Esophagus squamous epithelium (tissue), 5 donors: ENCODE measurements at places on chromosomes 7 and 10.

DNA sequence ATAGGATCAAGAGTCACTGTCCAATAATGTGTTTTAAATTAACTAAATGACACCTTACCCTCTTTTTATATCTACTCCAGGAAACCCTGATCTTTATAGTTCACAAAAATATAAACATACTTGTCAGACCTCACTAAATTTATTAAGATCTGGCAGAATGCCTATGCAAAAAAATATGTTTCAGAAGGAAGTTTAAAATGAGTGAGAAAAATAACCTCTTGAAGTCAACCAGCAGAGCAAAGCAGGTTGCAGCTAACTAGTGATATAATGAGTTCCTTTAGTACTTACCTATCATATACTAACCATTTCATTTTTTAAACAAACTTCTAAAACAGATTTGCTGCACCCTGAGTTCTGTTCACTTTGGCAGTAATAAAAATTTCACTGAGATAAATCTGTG, 14.0 kb upstream of the HGF start:
- DNase-seq, result no peak

DNA sequence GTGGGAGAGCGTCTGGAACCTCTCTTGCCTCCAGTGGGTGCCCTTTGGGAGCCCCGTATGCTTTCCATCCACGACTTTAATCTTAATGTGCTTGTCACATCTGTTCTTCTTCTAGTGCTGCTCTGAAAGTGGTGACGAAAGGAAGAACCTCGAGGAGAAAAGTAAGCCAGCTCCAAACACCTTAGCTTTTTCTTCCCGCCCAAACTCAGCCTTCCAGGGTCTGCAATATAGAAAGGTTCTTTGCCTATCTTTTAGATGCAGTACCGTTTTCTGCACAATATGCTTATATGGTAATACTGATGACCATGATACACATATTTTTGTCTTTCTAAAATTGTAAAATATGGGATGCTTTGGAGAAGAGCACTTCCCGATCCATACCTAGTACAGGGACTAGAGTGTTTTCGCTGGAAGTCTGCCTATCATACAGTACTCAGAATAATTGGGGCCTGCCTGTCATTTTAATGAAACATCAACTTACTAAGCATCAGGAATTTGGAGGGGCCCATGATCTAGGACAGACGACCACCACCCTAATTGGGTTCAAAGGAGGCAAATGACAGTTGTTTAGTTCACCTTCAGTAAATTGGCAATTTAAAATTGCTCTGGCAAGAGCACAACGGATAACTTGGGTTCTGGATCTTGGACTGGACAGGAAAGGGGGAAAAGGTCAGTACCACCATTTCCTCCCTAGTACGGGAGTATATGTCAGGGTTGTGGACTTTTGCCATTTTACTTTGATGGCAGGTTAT, 884 bp downstream of the RINT1 start:
- no peak for DNase-seq

DNA sequence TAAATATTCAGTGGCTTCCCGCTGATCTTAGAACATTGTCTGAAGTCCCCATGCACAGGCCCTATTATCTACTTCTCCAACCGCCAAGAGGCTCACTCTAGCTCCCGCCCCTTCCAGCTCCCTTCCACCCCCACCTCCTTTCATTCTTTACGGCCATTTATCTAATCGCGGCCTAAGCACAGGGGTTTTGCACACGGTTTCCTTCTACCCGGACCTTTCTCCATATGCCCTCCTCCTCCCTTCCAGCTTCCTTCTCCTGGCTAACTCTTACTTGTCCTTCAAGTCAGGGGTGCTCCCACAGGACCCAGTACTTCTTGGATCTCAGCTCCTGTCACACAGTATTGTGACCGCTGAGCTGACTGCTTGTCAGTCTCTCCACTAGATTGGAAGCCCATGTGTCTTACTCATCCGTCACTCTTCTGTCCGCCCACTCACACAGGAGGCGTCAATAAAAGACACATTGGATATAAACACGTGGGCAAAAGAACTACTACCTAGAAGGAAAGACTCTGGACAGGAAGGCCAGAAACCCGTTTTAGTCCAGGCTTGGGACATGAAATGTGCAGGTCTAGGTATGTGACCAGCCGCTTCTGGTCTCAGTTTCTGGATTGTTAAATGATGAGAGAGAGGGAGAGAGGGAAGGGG, 20.2 kb upstream of the HPS1 start:
- no peak for DNase-seq

GRCh38 chr10:128400564-128400963, 274.3 kb upstream of the MKI67 start:
- no peak for DNase-seq

DNA sequence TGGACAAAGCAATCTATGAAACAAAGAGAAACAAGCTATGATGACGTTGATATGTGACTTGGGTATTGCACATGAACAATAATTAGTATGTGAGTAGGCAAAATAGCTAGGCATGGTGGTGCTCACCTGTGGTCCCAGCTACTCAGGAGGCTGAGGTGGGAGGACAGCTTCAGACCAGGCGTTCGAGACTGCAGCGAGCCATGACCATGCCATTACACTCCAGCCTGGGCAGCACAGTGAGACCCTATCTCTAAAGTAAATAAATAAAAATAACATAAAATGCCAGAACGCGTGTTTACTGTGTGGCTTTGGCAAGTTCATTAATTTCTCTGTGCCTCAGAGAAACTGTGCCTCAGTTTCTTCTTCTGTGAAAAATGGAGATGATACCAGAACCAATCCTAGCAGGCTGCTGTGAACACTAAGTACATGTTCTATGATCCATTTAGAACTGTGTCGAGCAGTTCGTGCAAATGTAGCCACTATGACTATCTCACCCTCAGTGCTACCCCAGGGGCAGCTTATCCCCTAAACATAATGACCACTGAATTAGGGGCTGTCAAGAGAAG, 9.3 kb upstream of the TNS3 start:
- DNase-seq, result no peak

GRCh38 chr10:93090619-93091018, 16.9 kb downstream of the CYP26A1 start:
- DNase-seq, result no peak

- DNase-seq, result no peak
These were observed 147.7 kb upstream of the SLC26A5 start for GRCh38 chr7:103593691-103594090.

- no peak for DNase-seq
These were observed 219.0 kb upstream of the MEOX2 start for GRCh38 chr7:15905251-15906040.

DNA sequence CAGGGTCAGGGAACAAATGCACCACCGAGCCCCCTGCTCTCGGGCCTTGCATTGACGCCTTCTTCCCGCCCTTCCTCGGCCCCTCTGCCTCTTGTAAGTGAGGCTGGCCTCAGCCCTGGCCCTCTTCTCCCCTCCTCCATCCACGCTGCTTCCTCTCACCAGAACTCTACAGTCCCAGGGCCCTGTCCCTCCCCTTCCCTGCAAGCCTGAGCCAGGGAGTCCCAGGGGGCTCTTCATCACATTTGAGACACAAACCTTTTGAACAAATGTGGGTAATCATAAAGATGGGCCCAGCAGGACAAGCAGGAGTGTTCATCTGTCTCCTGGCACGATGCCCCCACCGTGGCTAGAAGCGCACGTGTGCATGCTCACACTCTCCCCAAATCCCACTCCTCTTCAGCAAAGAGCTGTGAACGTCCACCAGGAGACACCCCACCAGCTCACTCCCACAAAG, 57.7 kb downstream of the SLIT1 start:
- no peak for DNase-seq

DNA sequence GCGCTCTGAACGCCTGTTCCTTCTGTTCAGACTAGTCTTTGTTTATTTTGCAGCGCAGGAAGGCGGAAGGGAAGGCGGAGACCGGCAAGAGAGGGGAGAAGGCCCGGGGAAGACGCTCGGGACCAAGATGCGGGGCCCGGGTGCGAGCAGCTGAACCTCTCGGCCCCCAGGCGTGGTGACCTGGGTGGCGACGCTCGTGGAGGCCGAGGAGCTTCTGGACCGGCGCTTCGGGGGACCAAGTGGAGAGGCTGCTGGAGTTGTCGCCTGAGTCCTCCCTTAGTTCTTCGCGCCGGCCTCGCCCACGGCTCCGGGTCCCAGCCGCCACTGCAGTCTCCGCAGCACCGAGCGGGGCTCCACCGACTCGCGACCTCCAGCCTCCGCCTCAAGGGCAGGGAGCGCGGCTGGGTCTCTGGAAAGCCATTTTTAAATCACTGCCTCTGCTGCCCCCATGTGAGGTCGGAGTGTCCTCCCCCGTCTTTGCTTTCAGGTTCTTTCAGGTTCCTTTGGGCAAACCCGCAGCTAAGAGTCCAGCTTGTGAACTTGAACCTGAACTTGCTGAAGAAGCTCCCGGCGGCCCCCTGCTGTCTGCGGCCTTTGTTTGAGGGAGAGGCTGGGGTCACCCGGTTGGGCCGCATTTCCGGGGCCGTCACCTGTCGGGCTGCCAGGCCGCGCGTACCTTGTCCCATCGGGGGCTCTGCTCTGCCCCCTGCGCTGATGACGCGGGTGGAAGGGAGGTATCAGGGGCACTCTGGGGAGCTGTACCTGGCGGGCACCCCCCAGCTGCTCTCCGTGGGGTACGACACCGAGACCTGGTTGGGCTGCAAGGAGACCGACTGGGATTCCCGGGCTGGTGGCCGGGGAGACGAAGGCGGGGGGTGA, 136.0 kb downstream of the KIF20B start:
- DNase-seq, result no peak

GRCh38 chr7:54960517-54960916, 58.3 kb upstream of the EGFR start:
- DNase-seq, result no peak

GRCh38 chr10:70064486-70064885, 11.8 kb downstream of the MACROH2A2 start:
- no peak for DNase-seq

DNA sequence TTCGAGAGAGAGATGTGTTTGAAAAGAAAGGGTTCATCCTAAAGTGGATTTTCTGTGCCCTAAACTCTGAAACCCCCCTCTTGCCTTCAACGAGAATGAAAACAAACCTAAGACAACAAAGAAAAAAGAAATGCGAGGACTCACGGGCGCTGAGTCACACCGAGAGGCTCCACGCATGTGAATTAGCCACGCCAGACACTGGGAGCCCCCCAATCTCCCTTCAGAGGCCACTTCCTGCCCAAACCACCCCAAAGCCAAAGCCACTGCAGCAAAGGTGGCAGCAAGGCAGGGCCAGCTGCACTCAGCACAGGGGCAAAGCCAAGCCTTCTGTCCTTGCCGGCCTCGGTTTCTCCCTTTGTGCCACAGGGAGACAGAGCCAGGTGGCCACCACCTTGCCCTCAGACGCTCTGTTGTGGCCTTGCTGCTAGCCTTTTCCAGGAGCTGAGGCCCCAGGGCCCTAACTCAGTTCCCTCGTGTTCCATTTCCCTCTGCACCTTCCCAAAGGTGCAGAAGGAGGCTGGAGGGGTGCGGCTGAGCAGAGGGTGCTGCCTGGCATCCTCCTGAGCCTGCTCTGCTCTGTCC, 93.3 kb downstream of the FAM53B start:
- no peak for DNase-seq

DNA sequence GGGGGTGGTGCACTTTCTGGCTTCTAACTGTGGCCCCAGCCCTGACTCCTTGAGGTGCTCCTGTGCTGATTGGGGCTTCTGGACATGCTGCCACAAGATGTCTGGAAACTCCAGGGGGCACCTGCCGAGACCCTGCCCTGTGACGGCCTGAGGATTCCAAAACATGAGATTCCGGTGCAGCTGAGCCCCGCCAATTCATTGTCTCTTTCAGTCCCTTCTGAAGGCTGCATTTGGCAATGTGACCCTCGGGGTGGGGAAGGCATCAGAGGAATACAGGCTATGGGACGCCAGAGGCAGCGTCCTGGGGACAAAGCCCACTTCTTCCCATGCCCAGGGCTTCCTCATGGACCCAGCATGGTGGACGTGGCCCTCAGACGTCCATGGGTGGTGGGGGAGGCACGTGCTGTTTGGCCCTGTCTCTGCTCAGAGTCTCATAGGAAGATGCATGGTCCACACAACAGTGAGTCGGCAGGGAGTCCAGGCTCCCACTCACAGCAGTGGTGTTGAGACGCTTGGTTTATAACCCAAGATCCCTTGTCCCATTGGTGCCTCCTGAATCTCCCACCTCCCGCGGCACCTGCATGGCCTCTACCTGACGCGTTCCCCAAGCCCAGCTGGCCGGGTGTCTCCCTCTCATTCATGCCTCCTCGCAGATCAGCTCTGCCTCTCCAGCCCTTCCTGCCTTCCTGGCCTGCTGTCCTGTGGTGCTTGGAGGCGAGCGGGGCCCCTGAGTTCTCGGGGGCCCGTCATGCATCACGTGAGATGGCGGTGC, 129.9 kb downstream of the WDR37 start:
- DNase-seq, result no peak

DNA sequence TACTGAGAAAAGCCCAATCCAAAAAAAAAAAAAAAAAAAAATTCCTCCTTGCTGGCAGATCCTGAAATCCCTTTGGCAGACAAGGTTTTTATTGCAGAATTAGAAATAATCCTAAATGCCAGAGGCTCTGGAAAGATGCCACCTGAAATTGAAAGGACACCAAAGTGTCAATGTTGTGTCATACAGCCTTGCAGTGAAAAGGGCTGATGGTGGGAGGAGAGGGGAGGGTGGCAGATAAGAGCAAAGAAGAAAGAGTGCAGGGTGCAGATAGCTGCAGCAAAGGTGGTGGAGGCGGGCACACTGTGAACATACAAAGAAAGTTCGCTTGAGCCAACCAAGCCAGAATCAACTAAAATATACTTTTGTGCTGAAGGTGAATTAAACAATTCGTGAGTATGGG, 8.2 kb upstream of the OPTN start:
- no peak for DNase-seq

- no peak for DNase-seq
These were observed 22.4 kb upstream of the TMEM236 start for GRCh38 chr10:17729630-17730029.

DNA sequence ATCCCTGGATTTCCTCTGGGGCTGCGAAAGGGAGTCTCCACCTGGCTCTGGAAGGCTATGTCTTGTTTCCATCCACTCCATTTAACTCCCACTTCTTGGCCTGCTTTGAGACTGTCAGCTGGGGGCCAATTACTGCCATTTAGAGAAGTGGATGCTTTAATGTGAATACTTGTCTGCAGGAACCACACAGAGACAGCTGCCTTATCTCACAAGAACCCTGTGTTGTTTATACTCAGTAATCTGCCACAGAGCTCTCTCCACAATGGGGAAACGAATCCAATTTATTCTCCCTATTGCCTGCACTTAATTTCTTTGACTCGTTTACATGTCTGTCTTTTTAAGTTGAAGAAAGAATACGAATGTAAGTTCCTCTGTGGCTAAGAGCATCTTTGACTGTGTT, 787.0 kb upstream of the C7orf33 start:
- no peak for DNase-seq
